ENCODE measurements at places on chromosomes 11 and 22.

DNA sequence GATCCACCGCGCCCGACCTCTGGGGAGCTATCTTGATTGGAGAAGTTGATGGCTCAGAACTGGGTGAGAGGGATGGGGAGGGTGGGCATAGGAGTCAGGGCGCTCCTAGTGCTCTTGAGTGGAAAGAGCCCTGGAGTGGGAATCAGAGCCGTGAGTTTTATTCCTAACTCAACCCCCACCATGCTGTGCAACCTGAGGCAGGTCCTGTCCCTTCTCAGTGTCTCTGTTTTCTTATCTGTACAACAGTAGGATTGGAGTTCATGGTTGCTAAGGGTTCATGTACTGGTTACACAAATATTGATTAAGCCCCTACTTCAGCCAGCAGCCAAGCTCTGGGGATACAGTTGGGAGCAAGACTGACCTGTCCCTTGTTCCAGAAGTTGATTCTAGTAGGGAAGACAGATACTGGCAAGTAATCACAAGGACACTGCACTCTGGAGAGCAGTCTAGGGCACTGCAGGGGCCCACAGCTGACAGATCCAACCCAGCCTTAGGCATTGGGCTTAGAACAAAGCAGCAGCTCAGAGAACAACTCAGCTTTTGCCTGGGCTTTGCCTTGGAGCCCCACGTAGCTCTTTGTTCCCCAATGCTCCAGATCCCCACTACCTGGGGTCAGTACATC is 12.4 kb upstream of the DAGLA start:
- no peak for DNase-seq

DNA sequence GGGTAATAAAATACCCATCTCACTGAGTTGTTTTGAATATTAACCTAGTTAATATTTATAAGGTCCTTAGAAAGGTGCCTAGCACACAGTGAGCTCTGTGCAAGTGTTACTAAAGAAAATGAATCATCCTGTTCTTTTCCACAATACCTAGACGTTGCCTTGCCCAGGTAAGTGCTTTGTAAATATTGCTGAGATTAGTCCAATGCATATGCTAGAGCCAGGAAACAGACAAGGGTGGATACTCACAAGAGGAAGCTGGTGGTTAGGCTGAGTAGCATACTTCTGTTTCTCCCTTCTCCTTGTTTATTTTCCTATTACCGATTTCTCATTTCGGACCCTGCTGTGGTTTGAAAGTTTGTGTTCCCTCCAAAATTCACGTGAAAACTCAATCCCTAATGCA is 58.1 kb upstream of the BARX2 start:
- no peak for DNase-seq

DNA sequence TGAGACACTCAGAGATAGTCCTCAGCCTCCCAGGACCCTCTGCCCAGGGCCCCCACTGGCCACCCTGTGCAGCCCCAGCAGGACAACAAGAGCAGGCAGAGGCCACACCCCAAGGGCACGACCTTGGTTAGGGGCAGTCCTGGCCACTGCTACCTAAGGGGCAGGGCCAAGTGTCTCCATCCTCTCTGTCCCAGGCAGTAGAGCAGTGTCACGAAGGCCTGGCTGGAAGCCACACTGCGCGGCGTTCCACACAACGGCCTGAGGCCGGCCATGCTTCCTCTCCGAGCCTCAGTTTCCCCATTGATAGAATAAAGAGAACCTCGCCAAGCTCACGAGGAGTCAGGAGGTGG is 1074.3 kb downstream of the BRD1 start:
- DNase-seq, result no peak

DNA sequence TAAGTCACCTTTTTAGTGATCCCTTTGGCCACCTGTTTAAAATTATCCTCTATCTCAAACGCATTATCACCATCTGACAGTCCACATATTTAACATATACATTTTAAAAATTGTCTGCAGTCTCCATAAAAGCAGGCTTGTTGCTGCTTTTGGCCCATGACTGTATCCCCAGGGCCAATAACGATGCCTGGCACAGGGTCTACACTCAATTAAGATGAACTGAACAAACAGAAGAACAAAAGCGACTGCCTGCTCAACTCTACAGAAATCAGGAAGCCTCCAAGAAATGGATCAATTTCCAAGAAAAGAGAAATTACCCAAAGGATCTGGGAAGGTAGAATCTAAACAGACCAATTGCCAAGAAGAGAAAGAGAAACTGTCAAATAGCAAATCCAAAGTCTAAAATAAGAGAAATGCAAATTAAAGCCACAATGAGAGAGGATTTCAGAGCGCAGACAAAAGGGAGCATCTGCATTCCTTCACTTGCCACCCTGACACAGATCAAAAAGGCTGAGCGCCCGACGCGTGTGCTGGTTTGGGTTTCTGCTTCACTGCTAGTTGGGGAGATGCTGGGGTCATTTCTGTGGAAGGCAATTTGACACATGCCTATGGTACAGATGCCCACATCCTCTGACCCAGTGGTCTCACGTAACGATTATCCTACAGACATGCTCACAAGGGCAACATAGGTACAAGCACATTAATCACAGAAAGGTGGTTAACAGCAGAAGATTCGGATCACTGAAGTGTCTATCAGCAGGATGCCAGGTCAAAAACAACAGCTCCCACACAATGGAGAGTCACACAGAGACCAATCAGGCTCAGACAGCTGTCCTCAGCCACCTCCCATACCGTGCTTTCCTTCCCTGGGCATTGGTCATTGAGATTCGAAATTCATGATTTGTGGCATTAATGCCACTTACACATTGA is 55.9 kb downstream of the SHISAL1 start:
- no peak for DNase-seq

- peak; percentile 51 for DNase-seq
Observed at GRCh38 chr11:26753723-26754504, 32.1 kb upstream of the SLC5A12 start.

DNA sequence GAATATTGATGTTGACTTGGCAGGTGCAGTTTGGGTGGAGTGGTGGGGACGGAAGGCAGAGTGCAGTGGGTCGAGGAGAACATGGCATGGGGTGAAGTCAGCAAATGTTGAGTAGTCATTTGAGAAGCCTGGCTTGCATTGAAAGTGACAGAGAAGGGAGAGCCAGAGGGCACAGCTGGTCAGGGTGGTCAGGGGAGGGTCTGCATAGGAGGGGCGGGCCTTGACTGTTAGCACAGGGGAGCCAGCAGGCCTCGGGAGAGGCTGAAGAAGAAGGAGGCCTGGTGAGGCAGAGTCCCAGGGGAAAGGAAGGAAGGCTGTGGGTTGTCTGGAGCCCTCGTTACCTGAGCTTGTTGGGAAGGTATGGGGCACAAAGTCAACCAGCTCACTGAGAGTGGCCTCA is 230.8 kb upstream of the TBCEL start:
- no peak for DNase-seq

DNA sequence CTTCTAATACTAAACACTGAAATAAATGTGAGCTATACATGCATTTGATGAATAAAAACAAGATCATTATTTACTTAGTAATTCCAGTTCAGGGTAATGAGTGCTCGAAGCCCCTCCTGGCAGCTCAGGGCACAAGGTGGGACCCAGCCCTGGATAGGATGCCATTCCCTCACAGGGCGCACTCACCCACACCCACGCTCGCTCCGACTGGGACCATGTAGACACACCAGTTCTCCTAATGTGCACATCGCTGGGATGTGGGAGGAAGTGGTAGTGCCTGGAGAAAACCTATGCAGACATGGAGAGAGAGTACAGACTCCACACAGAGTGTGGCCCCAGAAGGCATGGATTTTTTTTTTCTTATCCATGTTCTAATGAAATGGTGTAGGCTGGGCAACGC is 44.5 kb upstream of the RASSF10 start:
- DNase-seq, result no peak

DNA sequence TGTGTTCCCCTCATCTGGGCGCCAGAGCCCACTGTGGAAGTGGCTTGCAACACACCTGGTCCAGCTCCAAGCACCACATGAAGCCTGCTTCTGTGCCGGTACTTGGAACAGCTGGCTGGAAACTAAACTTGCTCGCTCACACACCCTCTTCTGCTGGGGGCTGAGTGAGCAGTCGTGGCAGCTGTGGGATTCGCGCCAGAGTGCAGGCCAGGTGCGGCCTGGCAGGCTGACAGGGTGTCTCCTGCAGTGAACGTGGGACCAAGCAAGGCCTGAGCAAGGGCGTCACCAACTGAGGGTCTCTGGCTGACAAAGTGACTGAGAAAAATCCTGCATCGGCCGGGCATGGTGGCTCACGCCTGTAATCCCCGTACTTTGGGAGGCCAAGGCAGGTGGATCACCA is 15.2 kb downstream of the SMC1B start:
- no peak for DNase-seq

DNA sequence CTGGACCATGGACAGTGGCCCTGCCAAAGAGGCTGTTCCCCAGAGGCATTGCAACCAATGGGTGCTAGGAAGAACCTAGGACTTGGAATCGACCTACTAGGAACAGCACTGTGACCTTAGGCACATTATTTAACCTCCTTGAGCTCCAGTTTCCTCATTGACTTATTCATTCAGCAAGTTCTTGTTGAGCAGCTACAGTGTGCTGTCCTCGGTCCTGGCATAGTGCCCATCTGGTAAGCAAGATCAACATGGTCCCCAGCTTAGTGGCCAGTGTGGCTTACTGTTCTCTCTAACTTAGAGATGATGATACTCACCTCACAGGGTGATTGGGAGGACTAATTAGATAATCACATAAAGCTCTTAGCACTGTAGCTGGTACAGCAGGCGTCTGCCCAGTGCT is 8.2 kb downstream of the ABCG4 start:
- no peak for DNase-seq

DNA sequence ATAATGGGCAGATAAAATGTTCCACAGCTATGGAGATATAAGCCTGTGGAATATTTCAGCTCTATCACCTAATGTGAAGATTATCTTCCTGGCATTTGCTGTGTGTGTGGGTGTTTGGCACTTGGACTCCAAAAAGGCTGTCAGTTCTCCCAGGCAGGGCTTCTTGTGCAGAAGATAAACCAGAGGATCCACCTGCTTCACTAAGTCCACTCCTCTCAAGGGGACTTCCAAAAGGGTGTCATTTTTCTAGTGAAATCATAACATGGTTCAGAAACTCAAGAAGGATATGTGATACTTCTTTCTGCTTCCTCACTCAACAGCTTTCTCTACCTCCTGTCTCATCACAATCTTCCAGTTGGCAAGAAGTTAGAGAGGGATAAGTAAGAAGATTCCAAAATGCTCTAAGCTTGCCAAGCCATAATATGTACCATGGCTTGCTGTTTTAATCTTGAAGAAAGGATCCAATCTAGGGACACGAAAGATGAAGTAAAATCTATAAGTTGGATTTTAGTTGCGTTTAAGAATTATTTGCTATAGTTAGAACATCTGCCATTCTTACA is 206.2 kb upstream of the MTMR2 start:
- no peak for DNase-seq

GRCh38 chr22:17438026-17438425 is 68.8 kb downstream of the CECR2 start:
- no peak for DNase-seq
